ENCODE measurements at places on chromosomes 12 and 14. TPM values are rescaled to one million over a fixed set of nuclear protein-coding genes. Genes with fewer than 3 reads are reported as not detected.

DNA sequence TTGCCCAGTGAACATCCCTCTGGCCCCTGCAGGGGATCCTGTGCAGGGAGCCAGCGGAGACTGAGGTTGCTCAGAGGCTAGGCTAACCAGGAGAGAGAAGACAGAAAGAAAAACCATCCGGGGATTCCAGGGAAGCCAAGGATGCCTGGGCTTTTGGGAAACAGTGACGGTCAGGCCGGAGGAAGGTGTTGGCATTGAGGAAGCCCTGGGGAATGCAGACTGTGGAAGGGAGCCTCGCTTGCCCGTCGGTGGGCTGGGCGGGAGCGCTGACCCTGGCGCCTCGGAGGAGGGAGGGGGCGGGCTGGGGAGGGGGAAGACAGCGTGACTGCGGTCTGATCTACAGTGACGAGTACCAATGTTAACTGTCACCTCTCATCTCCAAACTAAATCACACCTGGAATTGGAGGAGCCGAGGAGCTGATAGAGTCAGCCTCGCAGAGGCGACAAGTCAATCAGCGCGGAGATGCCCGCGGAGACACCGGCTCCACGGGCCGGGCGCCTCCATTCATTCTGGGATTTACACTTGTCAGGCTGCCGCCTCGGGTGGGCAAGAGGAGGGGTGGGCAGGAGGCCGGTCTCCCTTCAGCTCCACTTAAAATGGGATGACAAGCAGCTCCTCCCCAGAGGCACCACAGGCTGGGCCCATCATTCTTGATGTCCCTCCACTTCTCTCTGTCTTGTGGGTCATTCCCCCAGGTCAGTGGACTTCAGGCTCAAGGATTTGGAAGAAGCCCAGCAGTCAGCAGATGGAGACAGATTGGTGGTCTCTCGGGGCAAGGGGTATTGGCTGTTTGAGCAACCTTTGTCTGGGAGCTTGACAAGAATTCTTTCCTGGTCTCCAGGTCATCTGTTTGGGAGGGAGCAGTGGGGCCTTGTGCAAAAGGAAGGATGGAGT is 20.4 kb upstream of the GPATCH2L start:
- H3K27me3 ChIP-seq: peaks cover 25% of the 10 kb centered on the region
- no peak overlapping the region for H3K27ac ChIP-seq
- no peaks in the 10 kb centered on the region for H3K4me1 ChIP-seq
- no peak overlapping the region for H3K4me3 ChIP-seq
- DNase-seq: no peak

DNA sequence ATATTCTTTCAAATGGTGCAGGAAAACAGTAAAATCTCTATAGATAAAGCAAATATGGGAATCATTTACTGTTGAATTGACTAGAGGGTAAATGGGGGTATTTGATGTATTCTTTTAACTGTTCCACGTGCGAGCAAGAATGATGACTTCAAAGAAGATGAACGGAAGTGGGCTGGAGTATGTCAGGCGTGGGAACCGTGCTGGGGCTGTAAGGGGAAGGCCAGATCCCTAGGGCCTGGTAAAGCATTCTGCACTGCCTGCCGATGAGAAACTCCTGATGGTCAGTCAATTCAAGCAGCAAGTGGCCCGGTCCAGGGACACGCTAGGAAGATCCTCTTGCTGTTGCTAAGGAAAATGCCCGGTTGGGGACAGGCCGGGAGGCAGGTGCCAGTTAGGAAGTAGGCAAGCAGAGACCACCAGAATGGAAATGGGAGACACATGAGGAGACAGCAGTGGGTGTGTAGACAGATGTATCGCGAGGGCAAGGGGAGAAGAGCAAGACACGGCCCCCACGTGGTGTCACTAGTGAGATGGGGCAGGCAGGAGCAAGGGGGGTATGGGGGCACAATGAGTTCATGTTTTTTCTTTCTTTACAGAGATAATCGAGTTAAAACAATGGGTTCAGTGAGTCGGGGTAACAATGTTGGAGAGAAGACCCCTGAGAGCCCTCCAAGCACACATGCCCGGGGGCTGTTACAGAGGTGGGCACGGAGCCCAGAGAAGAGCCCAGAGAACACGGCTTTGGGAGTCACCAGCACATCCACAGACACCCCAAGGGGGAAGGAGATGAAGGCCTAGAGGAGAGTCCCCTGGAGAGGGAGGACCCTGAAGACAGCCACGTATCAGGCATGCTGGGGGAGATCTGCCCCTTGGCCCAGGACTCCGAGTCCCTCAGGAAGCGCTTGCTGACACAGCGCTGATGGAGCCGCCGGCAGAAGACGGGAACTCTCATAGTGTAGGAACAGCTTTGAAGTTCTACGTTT is 37.2 kb downstream of the FBXO21 start:
- peaks cover 53% of the 10 kb centered on the region for H3K4me1 ChIP-seq
- H3K27me3 ChIP-seq: no peaks in the 10 kb centered on the region

DNA sequence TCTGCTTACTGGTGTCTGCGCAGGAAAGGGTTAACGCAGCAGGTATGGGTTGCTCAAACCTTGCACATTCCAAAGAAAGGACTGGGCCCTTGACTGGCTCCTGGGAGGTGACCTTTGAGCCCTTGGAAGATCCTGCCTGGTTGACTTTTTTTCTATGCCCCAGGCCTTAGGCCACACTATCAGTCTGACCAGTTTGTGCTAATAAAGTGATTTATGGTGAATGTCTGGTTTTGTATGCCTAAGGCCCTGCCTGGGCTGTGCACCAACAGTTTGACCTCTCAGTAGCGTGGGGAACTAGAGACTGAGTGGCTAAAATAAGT is 61.4 kb upstream of the SCN8A start:
- DNase-seq: no peak
- no peak overlapping the region for H3K4me3 ChIP-seq
- H3K27ac ChIP-seq: no peak overlapping the region

DNA sequence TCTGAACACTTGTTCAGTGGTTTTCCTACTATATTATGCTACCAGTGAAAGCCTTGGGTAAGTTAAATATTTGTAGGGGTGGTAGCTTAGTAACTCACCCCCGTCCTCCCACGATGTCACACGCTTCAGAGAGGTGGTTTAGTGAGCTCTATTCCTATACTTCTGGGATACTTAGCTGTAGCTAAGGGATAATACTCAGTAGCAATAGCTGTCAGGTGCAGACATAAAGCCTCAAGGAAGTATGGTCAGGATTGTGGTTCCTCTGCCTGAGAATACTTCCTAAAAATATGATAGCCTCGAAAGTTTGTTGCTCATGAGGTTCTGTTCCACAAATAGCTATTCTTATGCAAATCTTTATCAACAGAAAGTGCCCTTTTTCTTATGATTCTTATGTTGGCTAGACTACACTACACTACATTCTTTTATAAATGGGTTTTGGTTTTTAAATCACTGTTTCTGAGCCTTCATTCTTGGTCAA is 11.9 kb downstream of the DLST start:
- H3K36me3 ChIP-seq: peaks cover 54% of the 10 kb centered on the region
- DNase-seq: no peak
- H3K27me3 ChIP-seq: no peaks in the 10 kb centered on the region
- no peaks in the 10 kb centered on the region for H3K4me1 ChIP-seq
- H3K4me3 ChIP-seq: no peak overlapping the region

KRT83 gene
- total RNA-seq: not detected

DNA sequence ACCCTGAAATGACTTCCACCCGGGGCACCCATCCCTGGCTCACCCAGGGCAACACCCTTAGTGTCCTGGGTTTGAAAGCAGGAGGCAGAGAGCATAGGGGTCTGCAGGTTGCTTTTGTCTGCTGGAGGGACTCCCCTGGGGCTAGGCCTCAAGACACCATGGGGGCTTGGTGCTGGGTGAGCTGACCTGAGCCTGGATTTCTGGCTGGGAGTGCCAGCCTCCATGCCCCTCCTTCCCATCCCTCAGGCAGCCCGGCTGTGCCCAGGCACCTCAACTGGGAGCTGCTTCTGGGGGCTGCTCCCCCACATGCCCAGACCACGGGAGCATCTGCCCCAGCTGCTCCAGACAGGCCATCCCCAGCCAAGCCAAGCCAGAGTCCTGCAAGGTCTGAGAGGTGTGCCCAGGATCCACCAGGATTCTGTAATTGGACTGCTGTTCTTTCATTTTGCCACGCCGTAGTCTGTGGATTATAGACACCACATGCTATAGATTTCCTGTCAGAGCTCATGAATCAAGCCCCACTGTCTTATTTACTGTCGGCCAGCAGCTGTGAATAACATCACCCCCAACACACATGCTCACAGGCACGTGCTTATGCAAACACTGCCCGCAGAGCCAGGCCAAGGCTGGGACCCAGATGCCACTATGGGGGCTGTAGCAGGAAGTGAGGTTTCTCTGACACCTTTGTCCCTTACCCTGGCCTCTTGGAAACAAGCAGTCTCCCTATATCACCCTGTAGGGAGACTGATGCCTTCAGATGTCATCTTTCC is 29.4 kb upstream of the ESRRB start:
- H3K27me3 ChIP-seq: no peaks in the 10 kb centered on the region
- DNase-seq: no peak
- H3K4me1 ChIP-seq: no peaks in the 10 kb centered on the region
- no peak overlapping the region for H3K27ac ChIP-seq

DNA sequence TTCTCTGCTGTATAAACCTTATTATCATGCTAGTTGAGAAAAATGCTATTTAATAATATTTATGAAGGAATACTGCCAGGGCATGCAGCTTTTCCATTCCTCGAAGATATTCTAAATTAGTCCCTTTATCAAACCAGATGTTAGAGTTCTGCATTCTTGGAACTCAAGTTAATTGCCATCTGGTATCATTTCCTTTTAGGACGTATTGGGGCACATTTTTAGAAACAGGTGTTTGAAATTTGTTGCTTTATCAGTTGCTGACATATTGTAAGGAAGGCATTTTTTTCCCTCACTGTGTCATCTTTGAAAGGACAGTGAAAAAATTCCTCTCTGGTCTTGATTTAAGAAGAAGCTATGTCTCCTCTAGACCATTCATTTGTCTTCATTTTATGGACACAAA is 471.2 kb upstream of the PRICKLE1 start:
- H3K4me3 ChIP-seq: no peak overlapping the region
- no peak for DNase-seq
- H3K36me3 ChIP-seq: no peaks in the 10 kb centered on the region
- H3K27me3 ChIP-seq: no peaks in the 10 kb centered on the region
- H3K27ac ChIP-seq: no peak overlapping the region
- H3K4me1 ChIP-seq: no peaks in the 10 kb centered on the region

ARHGEF25 gene
- total RNA-seq: 1.5 TPM

DNA sequence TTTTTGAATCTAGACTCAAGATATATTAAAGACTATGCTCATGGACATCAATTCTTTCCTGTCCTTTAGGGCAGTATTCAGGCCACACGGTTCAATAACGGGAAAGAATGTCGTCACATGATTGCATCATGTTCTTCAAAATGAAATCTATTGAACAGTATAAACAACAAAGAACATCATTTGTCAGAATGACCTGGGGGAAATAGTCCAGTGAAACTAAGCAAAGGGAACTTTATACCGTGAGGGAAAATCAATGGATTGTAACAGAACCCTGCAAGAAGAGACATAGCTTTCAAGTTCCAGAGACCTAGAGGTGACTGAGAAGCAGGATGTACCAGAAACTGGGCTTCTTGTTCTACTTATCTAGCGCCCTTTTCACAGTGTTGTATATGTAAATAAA is 32.7 kb downstream of the FLRT2 start:
- H3K36me3 ChIP-seq: no peaks in the 10 kb centered on the region
- no peaks in the 10 kb centered on the region for H3K27me3 ChIP-seq
- H3K4me1 ChIP-seq: no peaks in the 10 kb centered on the region
- no peak for DNase-seq

- H3K27ac ChIP-seq: no peak overlapping the region
- no peak overlapping the region for H3K4me3 ChIP-seq
- H3K27me3 ChIP-seq: no peaks in the 10 kb centered on the region
- peaks cover 17% of the 10 kb centered on the region for H3K36me3 ChIP-seq
- peaks cover 9% of the 10 kb centered on the region for H3K4me1 ChIP-seq
Measured at GRCh38 chr12:71888521-71888920, 49.0 kb downstream of the TBC1D15 start.

- DNase-seq: no peak
- H3K27me3 ChIP-seq: no peaks in the 10 kb centered on the region
- no peak overlapping the region for H3K27ac ChIP-seq
- H3K4me3 ChIP-seq: no peak overlapping the region
- no peaks in the 10 kb centered on the region for H3K36me3 ChIP-seq
Measured at GRCh38 chr12:92898755-92899154, 30.3 kb downstream of the EEA1 start.

DNA sequence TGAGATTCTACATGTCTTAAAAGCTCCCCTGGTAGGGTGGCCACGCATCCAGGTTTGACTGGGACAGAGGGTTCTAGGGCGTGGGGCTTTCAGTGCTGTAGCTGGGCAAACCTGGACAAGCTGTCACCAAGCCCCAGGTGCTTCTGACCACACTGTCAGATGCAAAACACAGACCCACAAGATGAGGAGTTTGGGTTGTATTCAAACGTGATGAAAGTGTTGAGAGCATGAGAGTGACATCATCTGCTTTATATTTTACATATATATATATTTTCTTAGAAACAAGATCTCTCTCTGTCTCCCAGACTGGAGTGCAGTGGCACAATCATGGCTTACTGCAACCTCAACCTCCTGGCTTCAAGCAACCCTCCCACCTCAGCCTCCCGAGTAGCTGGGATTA is 210.1 kb downstream of the DPF3 start:
- H3K27me3 ChIP-seq: peaks cover 5% of the 10 kb centered on the region
- H3K4me1 ChIP-seq: no peaks in the 10 kb centered on the region
- DNase-seq: no peak
- H3K36me3 ChIP-seq: peaks cover 8% of the 10 kb centered on the region
- H3K4me3 ChIP-seq: no peak overlapping the region

DBX2 gene
- total RNA-seq: not detected

GRCh38 chr14:49861699-49862088 is 9.1 kb upstream of the NEMF start:
- no peaks in the 10 kb centered on the region for H3K36me3 ChIP-seq
- peaks cover 10% of the 10 kb centered on the region for H3K4me1 ChIP-seq
- no peak overlapping the region for H3K4me3 ChIP-seq
- DNase-seq: peak; percentile 54

- DNase-seq: no peak
- no peaks in the 10 kb centered on the region for H3K27me3 ChIP-seq
- no peaks in the 10 kb centered on the region for H3K4me1 ChIP-seq
- H3K4me3 ChIP-seq: no peak overlapping the region
- H3K27ac ChIP-seq: peak overlapping the region; percentile 8
Measured at GRCh38 chr14:71728386-71728785, 203.8 kb upstream of the RGS6 start.

GRCh38 chr12:6779708-6780432 is 7.5 kb downstream of the LAG3 start:
- H3K4me1 ChIP-seq: peaks cover 89% of the 10 kb centered on the region
- H3K4me3 ChIP-seq: peak overlapping the region; percentile 57
- no peak for DNase-seq
- H3K36me3 ChIP-seq: peaks cover 33% of the 10 kb centered on the region
